Left renal pelvis (tissue), 4 donors: ENCODE measurements at places on chromosomes 16 and 17. TPM values are rescaled to one million over a fixed set of nuclear protein-coding genes. Genes with fewer than 3 reads are reported as not detected.

OTOP3 gene
- polyA plus RNA-seq: not detected

ASPSCR1 gene
- polyA plus RNA-seq: 24.7 TPM

HIC1 gene
- 16.5 TPM for polyA plus RNA-seq

EPX gene
- 0.37 TPM for polyA plus RNA-seq

TM4SF5 gene
- polyA plus RNA-seq: 2.9 TPM

SCNN1B gene
- 0.53 TPM for polyA plus RNA-seq

KRT15 gene
- polyA plus RNA-seq: 3.1 TPM

WFDC1 gene
- polyA plus RNA-seq: 5.0 TPM

COG7 gene
- polyA plus RNA-seq: 25.7 TPM

CES1 gene
- 2.1 TPM for polyA plus RNA-seq

CCDC154 gene
- 1.8 TPM for polyA plus RNA-seq

CACNG3 gene
- not detected for polyA plus RNA-seq

CASKIN2 gene
- polyA plus RNA-seq: 31.8 TPM

TP53TG3C gene
- polyA plus RNA-seq: not detected

G6PC1 gene
- polyA plus RNA-seq: 6.1 TPM

TADA2A gene
- 16.6 TPM for polyA plus RNA-seq

BTBD17 gene
- polyA plus RNA-seq: 0.10 TPM

GFAP gene
- polyA plus RNA-seq: 0.73 TPM

TP53TG3 gene
- polyA plus RNA-seq: not detected

TMED6 gene
- polyA plus RNA-seq: 3.3 TPM

TNRC6C gene
- polyA plus RNA-seq: 13.0 TPM

SEPTIN1 gene
- 1.3 TPM for polyA plus RNA-seq

KRTAP3-1 gene
- polyA plus RNA-seq: not detected

C1QL1 gene
- polyA plus RNA-seq: 1.9 TPM

MEOX1 gene
- polyA plus RNA-seq: 13.6 TPM

CCL1 gene
- not detected for polyA plus RNA-seq

MED1 gene
- 51.6 TPM for polyA plus RNA-seq
